Stimulated activated CD8-positive, alpha-beta memory T cell treated with anti-CD3 and anti-CD28 coated beads, Interleukin-7, amount 100 ng/mL, for 24 hours (primary cell): ENCODE measurements at places on chromosomes 12 and 14.

GRCh38 chr12:48777501-48778400 lies 11.1 kb downstream of the ADCY6 start:
- no peak for DNase-seq

GRCh38 chr12:116319898-116320621 lies 42.6 kb upstream of the MED13L start:
- DNase-seq = no peak

DNA sequence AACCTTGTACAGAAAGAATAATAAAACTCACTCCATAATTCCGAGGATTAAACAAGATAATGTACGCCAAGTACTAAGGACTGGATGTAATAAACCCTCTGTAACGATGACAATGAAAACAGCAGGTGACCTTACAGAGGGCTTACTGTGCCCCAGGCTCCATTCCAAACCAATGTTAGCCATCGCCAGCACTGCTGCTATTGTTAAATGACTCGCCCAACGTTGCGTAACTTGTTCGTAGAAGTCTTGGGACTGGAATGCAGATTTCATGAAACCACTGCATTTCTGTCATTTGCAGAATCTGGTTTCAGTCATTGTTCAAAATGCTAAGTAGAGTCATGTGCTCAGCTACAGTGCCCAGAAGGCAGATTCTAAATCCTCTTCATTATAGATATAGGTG lies 728 bp upstream of the STON2 start:
- DNase-seq = no peak

DNA sequence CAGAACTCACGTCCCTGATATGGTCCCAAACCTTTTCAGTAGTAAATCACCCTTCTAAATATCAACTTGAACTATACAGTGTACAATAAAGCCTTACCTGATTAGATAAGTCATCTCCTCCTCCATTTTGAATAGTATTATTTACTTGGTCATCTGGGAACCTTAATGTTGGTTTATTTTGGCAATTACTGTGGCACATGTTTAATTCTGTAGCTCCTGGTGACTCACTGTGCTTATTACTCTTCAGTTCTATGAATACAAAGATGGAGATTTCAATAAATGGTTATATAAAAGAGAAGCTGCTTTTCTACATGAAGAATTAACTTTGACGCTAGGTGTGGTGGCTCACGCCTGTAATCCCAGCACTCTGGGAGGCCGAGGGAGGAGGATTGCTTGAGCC lies 25.4 kb downstream of the MIS18BP1 start:
- no peak for DNase-seq

DNA sequence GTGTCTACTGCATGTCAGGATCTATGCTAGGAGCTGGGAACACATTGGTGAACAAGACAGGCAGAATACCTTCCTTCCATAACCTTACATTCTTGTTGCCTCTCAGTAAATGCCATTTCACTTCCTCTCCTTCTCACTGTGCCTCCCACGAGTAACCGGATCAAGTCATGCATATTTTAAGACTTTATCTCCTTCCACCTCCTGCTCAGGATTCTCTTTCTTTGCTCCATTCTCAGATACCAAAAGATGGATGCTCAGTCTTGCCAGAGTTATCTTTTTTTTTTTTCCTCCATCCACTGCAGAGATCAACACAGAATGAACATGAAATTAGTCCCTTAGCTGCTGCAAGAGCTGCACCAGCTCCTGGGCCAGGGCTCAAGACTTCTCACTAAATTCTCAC lies 20.0 kb upstream of the APPL2 start:
- DNase-seq = no peak

GRCh38 chr14:79318371-79318770 lies 892.9 kb downstream of the DIO2 start:
- DNase-seq = no peak

- no peak for DNase-seq
These were observed 489.8 kb upstream of the FLRT2 start for GRCh38 chr14:85040046-85040685.

GRCh38 chr14:58643366-58643765 lies 5.6 kb downstream of the DACT1 start:
- DNase-seq = no peak

DNA sequence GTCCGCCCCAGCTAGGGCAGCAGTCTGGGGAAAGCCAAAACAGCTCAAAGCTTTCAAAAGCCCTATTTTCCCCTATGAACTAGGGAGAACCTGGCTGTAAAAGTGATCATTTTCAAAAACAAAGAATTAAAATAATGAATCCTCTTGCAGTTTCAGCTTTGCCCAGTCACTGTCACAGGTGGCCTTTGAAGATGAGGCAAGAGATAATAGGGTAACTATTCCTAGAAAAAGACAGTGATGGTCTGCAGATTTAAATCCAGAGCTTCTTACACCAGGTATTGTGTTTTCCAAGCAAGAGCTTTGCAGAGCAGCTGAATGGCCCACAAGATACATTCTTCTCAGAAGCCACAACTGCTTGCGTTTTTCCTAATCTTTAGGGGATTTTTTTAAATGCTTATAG lies 80.2 kb upstream of the NUDT4 start:
- no peak for DNase-seq

DNA sequence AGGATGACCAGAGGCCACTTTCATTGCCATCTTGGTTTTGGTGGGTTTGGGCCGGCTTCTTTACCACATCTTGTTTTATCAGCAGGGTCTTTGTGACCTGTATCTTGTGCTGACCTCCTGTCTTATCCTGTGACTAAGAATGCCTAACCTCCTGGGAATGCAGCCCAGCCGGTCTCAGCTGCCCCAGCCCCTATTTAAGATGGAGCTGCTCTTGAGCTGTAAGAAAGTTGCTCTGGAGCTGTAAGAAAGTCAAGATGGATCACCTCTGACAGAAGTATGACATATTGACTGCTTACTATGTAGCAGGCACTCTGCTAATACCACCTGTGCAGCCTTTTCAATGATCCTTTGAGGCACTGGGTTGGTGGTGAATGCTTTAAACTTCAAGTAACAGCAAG lies 52.1 kb downstream of the RIN3 start:
- no peak for DNase-seq

DNA sequence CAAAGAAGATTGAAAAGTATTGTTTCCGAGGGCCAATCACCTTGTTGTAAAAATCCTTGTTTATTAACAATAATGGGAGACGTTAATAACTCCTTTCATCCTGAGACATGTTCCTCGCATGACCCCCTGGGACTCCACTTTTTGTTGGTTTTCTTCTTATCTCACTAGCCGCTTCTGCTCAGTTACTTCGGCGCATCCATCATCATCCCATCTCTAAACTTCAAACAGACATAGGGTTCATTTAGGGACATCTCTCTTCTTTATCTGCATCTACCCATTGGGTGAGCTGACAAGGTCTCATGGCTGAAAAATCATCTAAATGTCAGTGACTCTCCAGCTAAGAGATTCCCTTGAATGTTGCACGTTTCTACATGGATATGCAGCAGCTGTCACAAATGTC lies 252.2 kb downstream of the ANO2 start:
- no peak for DNase-seq

GRCh38 chr12:40168868-40169267 lies 55.9 kb upstream of the LRRK2 start:
- no peak for DNase-seq

DNA sequence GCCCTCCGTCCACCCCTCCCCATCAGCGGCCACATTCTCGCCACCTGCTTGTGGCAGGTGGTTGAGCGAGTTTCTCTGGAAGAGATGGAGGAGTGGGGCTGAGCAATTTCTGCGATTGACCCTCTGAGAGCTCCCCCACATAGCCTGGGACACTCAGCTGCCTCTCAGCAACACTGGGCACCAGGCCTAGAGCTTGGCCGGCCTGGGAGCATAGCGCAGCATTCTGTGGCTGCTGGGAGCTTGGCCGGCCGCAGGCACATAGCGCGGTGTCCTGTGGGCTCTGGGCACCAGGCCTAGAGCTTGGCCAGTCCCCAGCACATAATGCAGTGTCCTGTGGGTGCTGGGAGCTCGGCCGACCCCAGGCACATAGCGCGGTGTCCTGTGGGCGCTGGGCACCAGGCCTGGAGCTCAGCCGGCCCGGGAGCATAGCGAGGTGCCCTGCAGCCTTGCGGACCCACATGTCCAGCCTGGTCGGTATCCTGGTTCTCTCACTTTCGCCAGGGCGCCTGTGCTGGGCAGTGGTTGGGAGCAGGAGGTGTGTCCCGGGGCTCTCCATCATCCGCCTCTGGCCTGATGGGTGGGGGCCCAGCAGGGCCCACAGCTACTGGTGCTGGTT lies 43.8 kb downstream of the LRCOL1 start:
- no peak for DNase-seq

DNA sequence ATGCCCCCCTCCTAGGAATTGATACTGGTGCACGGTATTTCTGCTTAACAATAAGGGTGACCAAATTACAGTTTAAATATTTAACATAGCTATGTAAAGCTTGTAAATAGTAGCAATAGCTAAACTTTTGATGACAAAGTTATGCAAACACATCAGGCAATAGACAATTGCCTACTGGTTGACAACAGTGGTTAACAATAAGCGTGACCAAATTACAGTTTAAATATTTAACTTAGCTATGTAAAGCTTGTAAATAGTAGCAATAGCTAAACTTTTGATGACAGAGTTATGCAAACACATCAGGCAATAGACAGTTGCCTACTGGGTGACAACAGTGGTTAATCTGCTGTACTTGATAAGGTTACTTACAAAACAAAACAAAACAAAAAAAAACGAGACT lies 886.5 kb upstream of the FLRT2 start:
- DNase-seq = no peak

- DNase-seq = no peak
These were observed 92.7 kb downstream of the PRICKLE1 start for GRCh38 chr12:42496886-42497285.

- DNase-seq = no peak
These were observed 1.3 kb downstream of the PLEKHG3 start for GRCh38 chr14:64705381-64706118.

DNA sequence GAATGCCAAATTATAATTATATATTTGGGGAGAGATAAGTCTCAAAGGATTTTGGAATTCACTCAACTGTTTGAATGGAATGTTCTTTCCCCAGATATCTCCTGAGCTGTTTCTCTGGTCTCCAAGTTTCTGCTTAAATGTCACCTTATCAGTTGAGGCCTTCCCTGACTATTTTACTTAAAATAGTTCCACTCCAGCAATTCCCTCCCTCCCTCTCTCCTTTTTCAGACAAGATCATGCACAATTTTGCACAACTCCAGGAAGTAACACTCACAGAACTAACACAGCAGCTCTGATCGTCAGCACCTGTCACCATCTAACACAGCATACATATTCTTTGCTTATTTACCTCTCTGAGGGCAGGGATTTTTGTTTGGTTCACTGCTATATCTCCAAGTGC lies 12.5 kb downstream of the BTG1 start:
- DNase-seq = no peak

- no peak for DNase-seq
These were observed 1.5 kb upstream of the AMN start for GRCh38 chr14:102920998-102921304.

GRCh38 chr14:64541261-64541971 lies 875 bp downstream of the HSPA2 start:
- no peak for DNase-seq

DNA sequence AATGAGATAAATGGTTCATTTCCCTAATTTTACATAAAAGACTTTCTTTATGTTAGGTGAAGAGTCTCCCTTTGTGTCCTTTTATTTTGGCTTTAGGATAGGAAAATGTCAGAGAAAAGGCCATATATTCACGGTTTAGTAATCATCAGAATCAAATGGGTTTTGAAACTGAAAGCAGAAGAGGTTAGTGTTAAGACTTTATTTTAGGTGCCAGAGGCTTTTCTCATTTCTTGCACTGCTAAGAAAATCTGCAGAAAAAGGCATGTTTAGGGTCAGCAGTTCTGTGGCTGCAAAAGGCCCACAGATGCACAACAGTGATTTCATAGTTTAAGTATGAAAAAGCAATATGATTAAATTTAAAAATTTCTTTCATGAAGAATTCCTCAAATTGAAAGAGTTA lies 80.4 kb upstream of the SINHCAF start:
- no peak for DNase-seq

DNA sequence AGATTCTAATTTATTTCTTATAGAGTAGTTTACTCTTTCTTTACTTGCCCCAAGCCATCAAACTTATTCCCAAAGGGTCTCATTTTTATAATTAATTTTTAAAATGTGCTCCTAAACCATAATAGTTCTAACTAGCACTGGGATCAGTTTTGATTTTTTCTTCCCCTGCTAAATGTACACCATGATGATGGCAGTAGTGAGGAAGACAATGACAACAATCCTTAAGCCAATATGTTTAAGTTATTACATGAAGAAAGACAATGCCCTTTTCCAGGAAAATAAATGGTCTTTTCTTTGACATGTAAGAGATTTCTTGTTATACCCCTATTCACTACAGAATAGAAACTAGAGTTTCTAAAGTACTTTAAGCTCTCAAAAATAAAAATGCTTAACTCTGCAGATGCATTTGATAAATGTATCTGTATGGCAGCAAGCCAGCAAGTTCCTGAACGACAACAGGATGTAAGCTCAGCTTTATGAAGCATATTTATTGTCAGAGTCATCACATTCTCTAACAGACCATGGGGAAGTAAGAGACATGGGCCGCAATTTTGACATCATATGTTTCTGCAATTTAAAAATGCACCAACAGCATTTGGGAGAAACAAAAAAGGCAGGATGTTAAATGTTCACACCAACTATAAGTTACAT lies 36.0 kb upstream of the SNX6 start:
- no peak for DNase-seq

DNA sequence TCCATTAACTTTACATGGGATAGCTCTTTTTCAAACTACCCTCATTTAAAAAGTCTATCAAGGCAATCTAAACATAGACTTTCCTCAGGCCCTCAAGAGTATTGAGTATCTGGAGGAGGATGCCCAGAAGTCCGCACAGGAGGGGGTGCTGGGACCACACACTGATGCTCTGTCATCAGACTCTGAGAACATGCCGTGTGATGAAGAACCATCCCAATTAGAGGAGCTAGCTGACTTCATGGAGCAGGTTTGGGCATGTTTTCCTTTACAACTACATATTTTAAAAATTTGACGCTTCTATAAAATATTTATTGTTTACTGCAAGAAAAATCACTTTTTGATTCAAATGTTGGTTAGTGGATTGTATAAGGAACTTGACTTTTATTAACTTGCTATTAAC lies 93.5 kb downstream of the EP400 start:
- no peak for DNase-seq

GRCh38 chr12:130835011-130835410 lies 4.0 kb downstream of the STX2 start:
- DNase-seq = no peak

DNA sequence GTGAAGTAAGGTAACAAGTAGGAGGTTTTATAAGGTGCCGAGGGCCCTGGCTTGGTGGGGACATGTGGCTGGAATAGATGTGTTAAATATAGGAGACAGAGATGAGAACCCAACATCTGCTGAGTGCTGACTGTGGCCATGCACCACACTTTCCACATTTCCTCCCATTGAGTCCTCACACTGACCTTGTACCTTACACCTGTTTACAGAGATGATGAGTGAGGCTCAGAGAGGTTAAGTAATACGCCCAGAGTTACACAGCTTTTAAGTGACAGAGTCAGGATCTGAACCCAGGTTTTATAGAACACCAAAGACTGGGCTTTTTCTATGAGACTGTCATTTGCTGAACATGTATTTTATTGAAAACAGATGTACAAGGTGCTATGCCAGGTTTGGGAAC lies 70.8 kb upstream of the LTA4H start:
- DNase-seq = no peak
